ENCODE measurements at places on chromosomes 16 and 17.
A peak's percentile ranks its signal among the peaks of the same experiment; 100 is the strongest.

GRCh38 chr16:16167927-16168326 is 55.4 kb downstream of the ABCC6 start:
- no peak for DNase-seq

DNA sequence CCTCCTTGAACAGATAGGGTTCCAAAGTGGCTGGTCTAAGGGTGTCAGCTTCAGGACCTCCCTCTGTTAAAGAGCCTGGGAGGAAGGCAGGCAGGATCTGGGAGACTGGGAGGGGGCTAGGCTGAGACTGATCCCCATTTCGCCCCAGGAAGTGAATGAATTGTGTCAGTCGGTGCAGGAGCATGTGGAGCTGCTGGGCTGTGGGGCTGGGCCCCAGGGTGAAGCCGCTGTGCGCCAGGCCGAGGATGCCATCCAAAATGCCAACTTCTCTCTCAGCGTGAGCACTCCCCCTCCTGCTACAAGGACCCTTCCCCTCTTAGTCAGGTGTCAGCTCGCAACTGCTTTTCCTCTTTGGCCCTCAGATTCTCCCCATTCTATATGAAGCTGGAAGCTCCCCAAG is 6.1 kb downstream of the CARMIL2 start:
- DNase-seq: no peak

- DNase-seq: no peak
These were observed 273.1 kb upstream of the CCL2 start for GRCh38 chr17:33981711-33982601.

GRCh38 chr17:75979705-75980187 is 706 bp downstream of the TEN1 start:
- DNase-seq: no peak

DNA sequence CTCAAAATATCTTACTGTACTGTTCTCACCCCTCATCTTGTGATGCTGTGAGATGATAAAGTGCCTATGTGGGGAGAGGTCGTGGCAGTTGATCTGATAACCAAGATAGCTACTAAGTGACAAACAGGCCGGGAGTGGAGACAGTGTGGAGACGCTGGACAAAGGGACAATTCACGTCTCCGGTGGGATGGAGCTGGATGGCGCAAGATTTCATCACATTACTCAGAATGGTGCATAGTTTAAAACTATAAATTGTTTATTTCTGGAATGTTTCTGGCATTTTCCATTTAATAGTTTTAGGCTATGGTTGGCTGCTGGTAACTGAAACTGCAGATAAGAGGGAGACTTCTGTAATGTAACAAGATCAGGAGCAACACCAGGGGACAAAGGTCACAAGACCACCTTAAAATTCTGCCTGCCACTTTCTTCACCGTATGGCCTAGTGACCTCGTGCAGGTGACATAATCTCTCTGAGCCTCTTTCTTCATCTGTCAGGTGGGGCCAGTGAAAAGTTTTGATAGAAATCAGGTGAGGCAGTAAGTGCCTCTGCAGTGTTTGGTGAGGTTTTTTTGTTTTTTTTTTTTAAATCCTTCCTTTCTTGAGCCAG is 54.4 kb upstream of the LGALS9 start:
- no peak for DNase-seq

GRCh38 chr17:76179496-76180467 is 38.7 kb upstream of the FOXJ1 start:
- no peak for DNase-seq

DNA sequence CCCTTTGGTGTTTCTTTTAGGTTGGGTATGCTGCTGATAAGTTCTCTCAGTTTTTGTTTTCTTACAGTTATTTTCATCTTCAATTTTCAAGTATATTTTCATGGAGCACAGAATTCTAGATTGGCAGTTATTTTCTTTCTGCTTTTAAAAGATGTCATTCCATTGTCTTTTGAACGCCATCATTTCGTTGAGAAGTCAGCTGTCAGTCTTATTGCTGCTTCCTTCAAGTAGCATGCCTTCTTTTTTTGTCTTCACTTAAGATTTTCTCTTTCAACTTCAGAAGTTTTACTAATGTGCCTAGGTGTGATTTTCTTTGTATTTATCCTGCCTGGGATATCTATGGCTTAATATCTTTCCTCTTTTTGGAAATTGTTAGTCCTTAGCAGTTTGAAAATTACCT is 262.2 kb upstream of the PMFBP1 start:
- DNase-seq: no peak

DNA sequence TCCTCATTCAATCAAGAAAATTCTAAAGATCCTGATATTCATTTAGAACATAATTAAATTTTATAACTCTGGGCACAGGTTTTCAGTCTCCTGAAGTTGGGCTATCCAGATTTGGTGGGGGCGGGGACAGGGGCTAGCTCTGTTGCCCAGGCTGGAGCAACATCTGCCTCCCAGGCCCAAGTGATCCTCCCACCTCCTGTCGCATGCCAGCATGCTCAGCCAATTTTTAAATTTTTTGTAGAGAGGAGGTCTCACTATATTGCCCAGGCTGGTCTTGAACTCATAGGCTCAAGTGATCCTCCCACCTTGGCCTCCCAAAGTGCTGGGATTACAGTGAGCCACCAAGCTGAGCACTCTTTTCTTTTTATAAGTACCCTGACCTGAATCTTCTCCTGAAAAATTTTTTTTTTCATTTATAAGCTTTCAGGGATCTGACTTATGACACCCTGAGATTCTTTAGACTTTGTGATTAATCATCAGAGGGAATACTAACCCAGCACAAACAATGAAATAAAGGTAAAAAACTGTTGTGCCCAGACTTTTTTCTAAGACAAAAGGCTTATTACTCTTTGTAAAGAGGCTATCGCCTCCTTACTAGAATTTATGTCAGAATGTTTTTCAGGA is 62.6 kb downstream of the TUBD1 start:
- no peak for DNase-seq

DNA sequence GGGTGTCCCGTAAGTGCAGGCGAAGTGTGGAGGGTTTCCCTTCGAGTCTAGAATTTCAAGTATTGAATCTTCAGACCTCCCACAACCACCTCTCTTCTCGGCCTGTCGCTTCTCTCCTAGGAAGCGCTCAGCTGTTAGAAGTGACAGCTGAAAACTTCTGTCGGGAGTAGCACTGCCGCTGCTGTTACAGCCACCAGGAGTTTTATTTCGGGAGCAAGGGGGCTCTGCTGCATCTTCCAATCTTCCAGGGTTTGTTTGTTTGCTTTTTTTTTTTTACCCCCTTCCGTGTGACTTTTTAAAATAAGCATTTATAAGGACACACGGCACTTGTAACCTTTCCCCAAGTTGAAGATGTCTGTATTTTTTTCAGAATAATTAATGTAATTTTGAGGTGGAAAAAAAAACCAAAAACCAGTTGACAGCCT is 767 bp downstream of the RPS6KB1 start:
- no peak for DNase-seq

DNA sequence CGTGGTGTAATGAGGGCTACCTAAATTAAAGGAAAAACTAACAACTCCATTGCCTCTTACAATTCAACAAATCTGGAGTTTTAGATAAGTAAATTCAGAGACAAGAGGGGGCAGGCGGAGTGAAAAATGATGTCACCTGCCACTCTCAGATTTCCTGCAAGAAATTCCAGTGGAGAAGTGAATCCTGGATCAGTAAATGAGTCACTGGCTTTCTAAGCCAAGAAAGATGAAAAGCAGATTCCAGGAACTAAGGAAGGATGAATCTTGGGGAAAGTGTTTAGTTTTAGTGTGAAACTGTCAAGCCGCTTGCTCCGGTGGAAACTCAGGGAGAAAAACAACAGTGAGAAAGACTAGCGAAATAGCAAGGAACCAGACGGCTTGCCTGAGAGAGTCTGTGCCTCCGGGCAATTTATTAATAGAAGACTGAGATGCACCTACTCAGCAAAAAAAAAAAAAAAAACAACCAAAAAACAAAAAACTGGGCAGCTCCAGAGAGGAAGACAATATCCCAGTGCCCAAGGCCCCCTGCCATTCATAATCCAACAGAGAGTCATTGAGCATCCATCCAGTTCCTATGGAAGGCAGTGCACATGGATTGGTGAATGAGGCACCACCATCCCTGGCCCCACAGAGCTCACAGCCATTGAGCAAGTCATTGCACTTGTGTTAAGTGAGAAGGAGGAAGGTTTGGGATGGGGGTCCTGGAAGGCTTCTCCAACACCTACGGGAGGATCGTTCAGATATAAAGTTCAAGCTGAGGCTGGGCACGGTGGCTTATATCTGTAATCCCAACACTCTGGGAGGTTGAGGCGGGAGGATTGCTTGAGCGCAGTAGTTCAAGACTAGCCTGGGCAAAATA is 12.1 kb upstream of the RIPOR1 start:
- no peak for DNase-seq

DNA sequence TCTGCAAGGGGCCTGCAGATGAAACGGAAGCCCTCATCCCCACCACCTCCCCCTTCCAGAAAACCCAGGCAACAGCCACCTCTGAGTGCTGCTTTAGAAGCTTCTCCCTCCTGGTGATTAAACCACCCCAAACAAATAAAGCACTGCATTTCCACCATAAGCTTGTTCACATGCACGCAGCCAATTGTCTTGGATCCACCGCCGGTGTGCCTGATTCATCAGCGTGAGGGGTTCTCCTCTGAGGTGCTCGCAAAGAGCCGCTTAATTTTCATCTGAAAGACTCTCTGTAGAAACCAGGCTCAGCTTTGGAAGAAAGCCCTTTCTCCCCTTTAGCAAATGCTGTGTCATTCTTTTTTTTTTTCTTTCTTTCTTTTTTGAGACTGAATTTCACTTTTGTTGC is 155.2 kb upstream of the EEF2KMT start:
- no peak for DNase-seq

- DNase-seq: peak; percentile 91
These were observed 7.5 kb downstream of the MNT start for GRCh38 chr17:2393174-2393953.

GRCh38 chr17:66200685-66201092 is 8.8 kb upstream of the CEP112 start:
- no peak for DNase-seq
